ENCODE measurements at places on chromosomes 6 and 20. TPM values are rescaled to one million over a fixed set of nuclear protein-coding genes. Genes with fewer than 3 reads are reported as not detected.

DNA sequence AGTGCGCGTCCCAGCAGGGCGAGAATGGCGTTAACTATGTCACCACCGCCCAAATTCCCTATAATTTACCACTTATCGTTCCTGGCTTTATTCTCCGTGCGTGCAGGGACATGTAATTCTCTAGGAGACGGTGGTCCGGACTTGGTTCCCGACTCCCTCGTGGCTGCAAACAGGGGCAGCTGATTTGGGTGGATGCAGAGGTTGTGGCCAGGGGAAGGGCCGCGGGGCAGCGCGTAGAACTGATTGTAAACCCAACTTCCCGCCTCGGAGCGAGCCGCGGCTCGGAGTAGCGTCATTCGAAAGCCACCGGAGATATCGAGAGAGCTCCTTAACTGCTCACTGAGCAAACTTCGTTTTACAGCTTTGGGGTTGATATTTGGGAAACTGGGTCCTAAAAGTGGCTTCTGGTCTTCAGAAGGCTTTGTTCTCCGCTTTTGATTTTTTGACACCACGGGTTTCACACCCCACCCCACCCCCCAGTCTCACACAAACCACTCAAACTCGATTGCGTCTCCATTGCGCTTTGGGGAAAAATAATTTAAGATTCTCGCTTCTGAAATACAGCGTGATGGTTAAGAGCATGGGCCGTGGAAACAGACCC, 17.5 kb upstream of the ZSCAN9 start:
- peaks cover 20% of the 10 kb centered on the region for H3K4me1 ChIP-seq
- DNase-seq: peak; percentile 61
- peaks cover 6% of the 10 kb centered on the region for H3K36me3 ChIP-seq
- peak overlapping the region; percentile 76 for H3K4me3 ChIP-seq
- H3K27ac ChIP-seq: no peak overlapping the region
- peaks cover 69% of the 10 kb centered on the region for H3K27me3 ChIP-seq

DNA sequence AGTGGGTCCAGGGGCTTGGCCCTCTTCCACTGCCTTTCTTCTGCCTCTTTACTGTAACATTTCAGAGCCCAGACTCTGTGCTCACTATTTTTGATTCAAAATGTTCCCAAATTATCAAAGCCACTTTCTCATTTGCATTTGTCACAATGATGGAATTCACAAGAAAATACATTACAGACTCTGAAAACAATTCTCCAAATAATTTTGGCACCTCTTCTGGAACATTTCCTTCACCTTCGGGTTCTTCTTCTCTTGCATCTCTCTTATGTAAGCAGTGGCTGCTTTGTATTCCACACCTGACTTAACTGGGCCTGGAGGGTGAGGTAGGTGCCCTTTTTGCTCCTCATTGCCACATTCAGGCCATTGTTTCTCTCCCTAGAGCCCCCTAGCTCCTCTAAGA, 30.0 kb downstream of the ZNF184 start:
- H3K4me1 ChIP-seq: no peaks in the 10 kb centered on the region
- no peak for DNase-seq
- peaks cover 14% of the 10 kb centered on the region for H3K36me3 ChIP-seq
- no peak overlapping the region for H3K4me3 ChIP-seq

DNA sequence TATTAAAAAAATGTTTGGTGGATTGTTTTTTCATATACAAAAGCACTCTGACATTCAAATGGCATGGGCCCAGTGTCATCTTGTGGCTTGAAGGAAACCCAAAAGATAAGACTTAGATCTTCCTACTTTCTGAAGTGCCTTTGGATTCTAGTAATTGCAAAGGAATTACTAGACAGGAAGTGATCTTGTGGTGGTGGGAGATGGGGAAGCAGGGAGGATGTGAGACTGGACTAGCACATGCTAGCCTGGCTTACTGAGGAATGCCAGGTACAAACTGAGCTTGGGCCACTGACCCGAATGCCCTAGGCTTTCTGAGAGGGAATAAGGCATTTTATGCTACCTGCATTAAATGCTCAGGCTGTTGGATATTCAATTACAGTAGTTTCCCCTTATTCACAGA, 59.0 kb downstream of the AFG1L start:
- H3K27ac ChIP-seq: no peak overlapping the region
- no peak overlapping the region for H3K4me3 ChIP-seq
- DNase-seq: no peak
- no peaks in the 10 kb centered on the region for H3K27me3 ChIP-seq
- H3K4me1 ChIP-seq: peaks cover under 1% of the 10 kb centered on the region
- peaks cover 8% of the 10 kb centered on the region for H3K36me3 ChIP-seq

GRCh38 chr6:30716879-30717128, 277 bp downstream of the MDC1 start:
- no peaks in the 10 kb centered on the region for H3K27me3 ChIP-seq
- peaks cover 41% of the 10 kb centered on the region for H3K4me1 ChIP-seq
- H3K4me3 ChIP-seq: peak overlapping the region; percentile 80
- DNase-seq: no peak
- peak overlapping the region; percentile 99 for H3K27ac ChIP-seq
- peaks cover 66% of the 10 kb centered on the region for H3K36me3 ChIP-seq

DNA sequence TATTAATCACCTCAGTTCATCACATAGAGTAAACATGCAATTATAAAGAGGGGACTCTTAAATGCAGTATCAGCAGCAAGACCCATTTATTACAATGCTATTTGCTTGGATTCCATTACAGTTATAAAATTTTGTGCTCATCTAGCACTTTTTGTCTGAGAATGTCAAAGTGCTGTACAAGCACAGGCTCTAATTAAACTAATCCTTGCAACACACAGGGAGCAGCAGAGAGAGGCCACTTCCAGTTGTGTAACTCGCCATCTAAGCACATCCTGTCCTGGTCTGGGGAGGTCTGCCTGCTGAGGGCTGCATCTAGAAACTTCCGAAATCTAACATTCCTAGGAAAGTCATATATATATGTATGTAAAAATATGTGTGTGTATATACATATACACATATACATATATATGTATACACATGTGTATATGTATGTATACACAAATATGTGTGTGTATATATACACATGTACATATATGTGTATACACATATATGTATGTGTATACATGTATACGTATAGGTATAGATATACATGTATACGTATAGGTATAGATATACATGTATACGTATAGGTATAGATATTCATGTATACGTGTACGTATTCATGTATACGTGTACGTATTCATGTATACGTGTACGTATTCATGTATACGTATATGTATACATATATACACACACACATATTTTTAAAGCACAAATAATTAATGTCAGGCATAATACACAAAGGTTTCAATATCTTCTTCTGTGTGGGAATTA, 136.4 kb upstream of the JARID2 start:
- H3K27me3 ChIP-seq: no peaks in the 10 kb centered on the region
- H3K4me1 ChIP-seq: peaks cover 2% of the 10 kb centered on the region
- no peak overlapping the region for H3K4me3 ChIP-seq
- DNase-seq: no peak

- no peaks in the 10 kb centered on the region for H3K4me1 ChIP-seq
- no peaks in the 10 kb centered on the region for H3K36me3 ChIP-seq
- no peak for DNase-seq
- no peaks in the 10 kb centered on the region for H3K27me3 ChIP-seq
- H3K4me3 ChIP-seq: no peak overlapping the region
Observed at GRCh38 chr6:129849456-129849855, 11.7 kb downstream of the TMEM244 start.

- no peaks in the 10 kb centered on the region for H3K27me3 ChIP-seq
- no peaks in the 10 kb centered on the region for H3K4me1 ChIP-seq
- no peak overlapping the region for H3K4me3 ChIP-seq
- no peaks in the 10 kb centered on the region for H3K36me3 ChIP-seq
Observed at GRCh38 chr6:133632906-133633305, 256.0 kb upstream of the TCF21 start.

DNA sequence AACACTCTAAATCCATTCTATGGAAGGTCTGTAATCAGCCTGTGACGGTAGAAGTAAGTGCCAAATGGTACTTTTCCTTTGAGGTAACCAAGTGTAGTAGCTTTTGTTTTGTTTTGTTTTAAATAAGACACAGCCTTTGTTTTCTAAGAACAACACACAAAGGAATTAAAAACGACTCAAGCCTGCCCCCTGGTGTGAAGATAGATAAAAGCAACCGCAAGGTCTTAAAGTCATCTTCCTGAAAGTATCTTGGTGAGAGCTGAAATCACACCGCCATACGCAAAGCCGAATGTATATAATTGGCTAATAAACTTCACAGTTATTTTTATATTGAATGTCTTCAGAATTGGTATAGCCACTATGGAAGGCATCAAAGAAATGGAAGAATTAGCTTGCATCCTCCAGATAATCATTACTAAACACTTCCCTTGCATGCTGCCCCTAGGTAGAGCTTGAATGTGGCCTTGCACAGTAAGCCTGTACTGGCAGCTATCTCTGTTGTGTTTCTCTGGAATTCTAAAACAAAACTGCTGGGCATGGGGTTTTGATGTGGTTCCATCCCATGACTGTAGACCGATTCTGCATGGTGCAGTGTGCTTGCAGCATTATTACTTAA, 95.6 kb downstream of the LAMP5 start:
- no peaks in the 10 kb centered on the region for H3K36me3 ChIP-seq
- H3K4me3 ChIP-seq: no peak overlapping the region
- no peaks in the 10 kb centered on the region for H3K27me3 ChIP-seq

- H3K4me3 ChIP-seq: no peak overlapping the region
- DNase-seq: no peak
- no peaks in the 10 kb centered on the region for H3K4me1 ChIP-seq
- H3K27me3 ChIP-seq: peaks cover 17% of the 10 kb centered on the region
- H3K36me3 ChIP-seq: no peaks in the 10 kb centered on the region
Observed at GRCh38 chr6:98716341-98716740, 118.0 kb upstream of the POU3F2 start.

- DNase-seq: no peak
- no peak overlapping the region for H3K27ac ChIP-seq
- H3K4me3 ChIP-seq: no peak overlapping the region
Observed at GRCh38 chr20:21289651-21290050, 13.5 kb upstream of the XRN2 start.

DNA sequence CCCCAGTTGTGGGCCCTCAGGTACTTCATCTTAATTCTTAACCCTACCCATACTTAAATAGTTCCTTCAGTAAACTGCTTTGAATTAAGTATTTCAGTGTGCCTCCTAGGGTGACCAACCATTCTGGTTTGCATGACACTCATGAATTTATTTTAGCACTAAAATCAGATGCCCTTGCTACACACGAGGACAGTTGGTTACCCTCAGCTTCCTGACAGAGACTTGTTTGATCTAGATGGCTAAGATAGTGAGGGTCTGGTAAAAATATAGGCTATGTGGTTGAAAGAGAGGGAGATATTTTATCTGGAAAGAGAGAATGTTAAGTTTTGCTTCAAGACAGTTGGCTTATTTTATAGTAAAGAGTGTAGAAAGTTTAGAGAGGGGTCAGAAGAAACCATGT, 10.6 kb downstream of the PGK2 start:
- no peaks in the 10 kb centered on the region for H3K27me3 ChIP-seq
- DNase-seq: no peak
- no peaks in the 10 kb centered on the region for H3K36me3 ChIP-seq
- no peak overlapping the region for H3K27ac ChIP-seq

- no peaks in the 10 kb centered on the region for H3K4me1 ChIP-seq
- no peaks in the 10 kb centered on the region for H3K36me3 ChIP-seq
- peaks cover 2% of the 10 kb centered on the region for H3K27me3 ChIP-seq
- H3K4me3 ChIP-seq: no peak overlapping the region
- no peak for DNase-seq
Observed at GRCh38 chr20:59745716-59746115, 141.4 kb downstream of the PHACTR3 start.

DNA sequence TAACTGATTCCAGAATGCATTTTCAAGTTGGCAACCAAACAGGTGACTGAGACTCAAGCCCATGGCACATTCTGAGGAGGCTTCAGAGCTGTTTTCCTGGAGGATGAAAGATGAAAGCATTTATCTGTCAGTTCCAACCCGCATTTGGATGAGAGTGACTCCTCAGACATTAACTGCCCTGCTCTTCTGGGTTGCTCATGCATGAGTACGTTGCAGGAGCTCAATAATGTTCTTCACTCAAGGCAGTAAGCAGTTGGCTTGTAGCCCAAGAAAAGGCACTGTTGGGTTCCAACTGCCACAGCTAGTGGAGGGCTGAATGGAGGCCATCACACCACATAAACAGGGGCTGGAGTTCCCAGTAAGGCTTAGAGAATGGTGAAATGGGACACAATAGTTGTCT, 155.3 kb downstream of the FUT9 start:
- no peak overlapping the region for H3K4me3 ChIP-seq
- no peaks in the 10 kb centered on the region for H3K4me1 ChIP-seq
- no peak for DNase-seq
- H3K36me3 ChIP-seq: no peaks in the 10 kb centered on the region
- H3K27ac ChIP-seq: no peak overlapping the region

DNA sequence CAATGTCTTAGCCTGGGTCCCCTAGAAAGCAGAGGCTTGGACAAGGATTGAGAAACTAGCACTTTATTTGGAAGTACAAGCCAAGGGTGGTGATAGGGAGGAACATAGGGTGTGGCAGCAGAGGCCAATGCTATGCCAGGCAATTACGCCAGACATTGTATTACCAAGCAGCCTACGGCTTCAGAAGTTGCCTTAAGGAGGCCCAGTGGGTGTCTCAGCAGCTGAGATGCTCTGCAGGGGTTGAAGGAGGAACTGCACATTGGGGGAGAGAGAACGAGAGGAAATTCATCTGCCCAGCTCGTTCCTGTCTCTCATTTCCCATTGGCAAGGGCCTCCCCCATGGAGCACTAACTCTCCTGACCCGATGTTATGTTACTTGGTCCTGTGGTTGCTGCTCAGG, 859 bp downstream of the C20orf202 start:
- H3K36me3 ChIP-seq: no peaks in the 10 kb centered on the region
- no peaks in the 10 kb centered on the region for H3K27me3 ChIP-seq
- no peak overlapping the region for H3K27ac ChIP-seq
- peaks cover 4% of the 10 kb centered on the region for H3K4me1 ChIP-seq
- H3K4me3 ChIP-seq: no peak overlapping the region

DNA sequence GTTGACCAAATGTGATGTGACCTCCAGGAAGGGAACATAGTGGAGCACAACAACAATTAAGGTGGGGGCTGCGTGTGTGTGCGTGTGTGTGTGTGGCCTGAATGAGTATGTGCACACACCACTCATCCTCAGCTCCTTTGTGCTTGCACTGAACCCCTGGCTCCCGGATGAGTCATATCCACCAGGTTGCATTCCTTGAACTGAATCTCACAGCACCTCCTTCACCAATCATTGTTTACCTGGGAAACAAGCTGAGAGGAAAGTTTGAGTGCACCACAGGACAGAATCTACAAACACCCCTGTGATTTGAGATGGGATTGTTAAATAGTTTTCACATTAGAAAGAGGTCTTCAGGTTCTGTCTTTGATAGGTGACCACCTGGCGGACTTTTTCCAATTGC, 33.7 kb upstream of the GPR6 start:
- H3K4me1 ChIP-seq: no peaks in the 10 kb centered on the region
- no peak for DNase-seq
- no peaks in the 10 kb centered on the region for H3K36me3 ChIP-seq
- H3K27me3 ChIP-seq: peaks cover 10% of the 10 kb centered on the region
- no peak overlapping the region for H3K27ac ChIP-seq
- H3K4me3 ChIP-seq: no peak overlapping the region

- no peak overlapping the region for H3K4me3 ChIP-seq
- no peak for DNase-seq
- no peaks in the 10 kb centered on the region for H3K4me1 ChIP-seq
- peaks cover 6% of the 10 kb centered on the region for H3K27me3 ChIP-seq
- no peaks in the 10 kb centered on the region for H3K36me3 ChIP-seq
Observed at GRCh38 chr20:13857961-13858360, 73.1 kb downstream of the NDUFAF5 start.

Gene BANF2
- not detected for total RNA-seq

Gene MAP1LC3A
- total RNA-seq: 1.0 TPM

Gene HRH3
- not detected for total RNA-seq

Gene PAX1
- not detected for total RNA-seq

Gene OR2H2
- total RNA-seq: not detected

Gene PRICKLE4
- not detected for total RNA-seq

Gene RBPJL
- not detected for total RNA-seq

Gene PSORS1C2
- total RNA-seq: not detected

Gene ABHD16B
- total RNA-seq: not detected

Gene SRMS
- not detected for total RNA-seq

Gene GABRR1
- not detected for total RNA-seq
